Fibroblast of skin of right quadriceps (primary cell): ENCODE measurements at places on chromosomes 6 and 20.
A peak's percentile ranks its signal among the peaks of the same experiment; 100 is the strongest.

- DNase-seq: no peak
Observed at GRCh38 chr6:101351173-101351572, 42.3 kb upstream of the GRIK2 start.

DNA sequence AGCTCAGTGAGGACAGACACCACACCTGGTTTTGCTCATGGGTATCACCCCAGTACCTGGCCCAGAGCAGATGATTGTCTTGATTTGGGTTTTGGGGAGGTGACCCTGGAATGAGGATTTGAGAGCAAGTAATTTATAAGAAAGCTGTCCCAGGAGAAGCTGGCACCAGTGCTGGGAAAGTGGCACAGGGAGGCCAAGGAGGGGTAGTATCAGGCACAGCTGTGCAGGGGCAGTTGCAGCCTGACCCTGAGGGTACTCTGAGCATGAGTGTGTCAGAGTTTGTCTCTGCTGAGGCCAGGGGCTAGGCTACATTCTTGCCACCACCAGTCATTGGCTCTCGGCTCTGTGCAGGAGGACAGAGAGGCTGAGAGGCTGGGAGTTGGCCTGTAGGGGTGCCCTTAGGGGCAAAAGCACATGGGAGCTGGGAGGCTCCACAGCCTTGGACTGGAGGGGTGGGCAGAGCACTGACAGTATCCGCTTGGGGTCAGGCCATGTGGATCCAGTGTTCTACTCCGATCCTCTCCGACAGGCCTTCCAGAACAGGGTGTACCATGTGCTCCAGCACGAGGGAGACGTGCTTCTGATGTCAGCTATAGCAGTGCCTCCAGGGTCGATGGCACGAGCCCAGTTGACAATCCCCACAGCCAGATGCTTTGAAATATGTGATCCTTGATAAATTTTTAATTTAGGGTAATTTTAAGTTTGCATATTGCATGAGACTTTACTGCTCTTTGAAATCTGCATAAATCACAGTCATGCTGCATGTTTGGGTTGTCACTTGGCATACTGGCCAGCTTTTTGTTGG lies 121.3 kb downstream of the PHACTR3 start:
- DNase-seq: no peak

- no peak for DNase-seq
Observed at GRCh38 chr20:43820731-43821330, 93.8 kb upstream of the TOX2 start.

GRCh38 chr20:25257130-25257529 lies 9.2 kb downstream of the PYGB start:
- no peak for DNase-seq

GRCh38 chr6:81465859-81466258 lies 286.6 kb downstream of the TENT5A start:
- DNase-seq: peak; percentile 20

DNA sequence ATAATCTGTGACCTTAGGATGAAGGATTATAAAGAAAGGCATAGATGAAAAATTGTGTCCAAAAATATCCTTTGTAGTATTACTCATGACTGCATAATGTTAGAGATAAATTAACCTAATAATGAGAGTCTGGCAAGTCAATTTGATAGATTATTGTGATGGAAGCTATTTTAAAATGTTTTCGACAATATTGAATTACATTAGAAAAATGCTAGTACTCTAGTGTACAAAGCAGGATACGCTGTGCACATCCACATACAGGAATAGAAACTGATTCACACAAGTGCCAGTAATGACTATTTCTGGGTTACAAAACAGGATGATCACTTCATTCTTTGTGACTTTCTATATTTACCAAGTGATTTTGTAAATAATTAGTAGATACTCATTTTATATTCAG lies 3.3 kb downstream of the SLC17A2 start:
- no peak for DNase-seq
